ENCODE measurements at places on chromosomes 7 and 10.

DNA sequence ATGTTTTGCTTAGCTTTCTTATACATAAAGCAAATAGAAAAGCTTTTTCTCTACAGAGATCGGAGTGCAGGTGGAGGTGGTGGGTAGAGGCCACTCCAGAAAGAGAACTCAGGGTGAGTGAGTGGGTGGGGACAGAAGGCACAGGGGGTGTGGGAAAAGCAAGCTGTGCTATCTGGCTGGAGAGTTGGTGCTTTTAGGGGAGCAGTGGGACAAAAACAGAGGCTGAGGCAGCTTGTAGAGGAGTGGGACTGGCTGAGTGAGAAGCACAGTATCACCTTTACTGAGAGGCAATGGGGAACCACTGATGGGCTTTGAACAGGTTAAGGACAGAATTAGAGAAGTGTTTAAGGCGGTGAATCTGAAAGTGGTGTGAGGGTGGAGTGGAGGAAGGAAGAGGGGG is 275.3 kb downstream of the TCF7L2 start:
- DNase-seq: no peak

DNA sequence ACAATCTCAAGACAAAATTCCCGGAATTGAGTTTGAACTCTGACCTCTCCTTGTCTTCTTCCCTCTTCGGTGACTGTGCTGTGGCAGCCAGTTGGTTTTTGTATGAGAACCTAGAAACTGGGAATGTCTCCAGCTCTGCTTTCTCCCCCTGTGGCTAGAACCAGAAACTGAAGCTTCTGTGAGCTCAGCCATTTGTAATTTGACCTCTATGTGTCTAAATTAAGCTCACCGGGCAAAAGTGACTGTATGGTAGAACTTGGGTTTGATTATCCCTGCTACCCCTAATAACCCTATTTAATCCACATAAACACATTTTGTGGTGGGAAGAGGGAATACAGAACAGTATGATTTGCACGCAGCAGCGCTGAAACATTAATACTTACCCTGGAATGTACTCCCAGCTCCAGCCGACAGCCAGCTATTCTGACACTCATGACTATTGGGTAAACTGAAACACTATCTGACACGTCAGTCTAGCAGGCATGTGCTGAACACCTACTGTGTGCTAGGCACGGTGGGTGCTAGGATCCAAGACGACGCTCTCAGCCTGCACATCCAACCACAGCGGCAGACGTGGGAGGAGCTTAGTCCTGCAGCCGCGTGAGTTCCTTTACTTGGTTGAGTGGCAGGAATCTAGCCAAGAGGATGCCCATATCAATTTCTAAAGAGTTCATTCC is 324.8 kb downstream of the SFMBT2 start:
- DNase-seq: no peak

DNA sequence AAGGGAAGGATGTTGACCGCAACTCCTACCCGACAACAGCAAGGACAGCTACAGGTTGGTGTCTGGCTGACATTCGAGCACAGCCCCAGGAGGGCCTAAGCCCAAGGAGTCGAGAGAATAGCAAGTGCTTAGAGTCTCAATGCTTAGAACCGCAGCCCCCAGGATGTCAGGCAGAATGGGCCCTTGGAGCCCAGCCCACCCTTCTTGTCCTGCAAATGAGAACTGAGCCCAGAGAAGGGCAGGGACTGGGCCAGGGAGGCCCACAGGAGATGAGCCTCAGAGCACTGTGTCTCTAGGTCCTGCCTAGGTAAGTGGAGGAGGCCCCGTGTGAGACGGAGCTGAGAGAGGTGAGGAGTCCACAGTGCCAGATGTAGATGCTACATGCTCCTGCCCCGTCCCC is 173.3 kb upstream of the ZMIZ1 start:
- DNase-seq: no peak

- DNase-seq: no peak
Measured at GRCh38 chr7:33882950-33883670, 22.2 kb upstream of the BMPER start.

- DNase-seq: no peak
Measured at GRCh38 chr10:50991456-50992355, 82.6 kb upstream of the PRKG1 start.
